ENCODE measurements at places on chromosomes 6 and 20. TPM values are rescaled to one million over a fixed set of nuclear protein-coding genes. Genes with fewer than 3 reads are reported as not detected.

The RSPO4 gene
- not detected for total RNA-seq

The GTF3C6 gene
- 78.0 TPM for total RNA-seq

The BEND3 gene
- 3.3 TPM for total RNA-seq

The CRNKL1 gene
- 23.4 TPM for total RNA-seq

The FAM184A gene
- total RNA-seq: not detected

The FAM217A gene
- total RNA-seq: not detected

The SUMO4 gene
- not detected for total RNA-seq

The GNMT gene
- total RNA-seq: 0.10 TPM

The TCFL5 gene
- total RNA-seq: 3.9 TPM

The HTR1E gene
- not detected for total RNA-seq

The RRAGD gene
- 3.8 TPM for total RNA-seq

The CLPSL2 gene
- total RNA-seq: 1.2 TPM

The PLEKHG1 gene
- 0.38 TPM for total RNA-seq

The CGAS gene
- total RNA-seq: 6.3 TPM

The RIMS1 gene
- total RNA-seq: not detected

The C6orf132 gene
- 1.8 TPM for total RNA-seq

The PREX1 gene
- 13.8 TPM for total RNA-seq

The NR2E1 gene
- total RNA-seq: 0.03 TPM

The COL11A2 gene
- 0.92 TPM for total RNA-seq

The HTR1B gene
- 0.18 TPM for total RNA-seq

The SLC22A16 gene
- total RNA-seq: not detected

The SIRPB1 gene
- total RNA-seq: 0.51 TPM

The SDC4 gene
- 119 TPM for total RNA-seq

The COQ3 gene
- 11.0 TPM for total RNA-seq

The SYCP2L gene
- total RNA-seq: 3.3 TPM

The FOXF2 gene
- 24.4 TPM for total RNA-seq

The NKX2-2 gene
- not detected for total RNA-seq

The CAGE1 gene
- total RNA-seq: not detected

The ASF1A gene
- total RNA-seq: 10.9 TPM

The TP53TG5 gene
- not detected for total RNA-seq

The OR14J1 gene
- not detected for total RNA-seq

The PRPH2 gene
- not detected for total RNA-seq

The GABRR1 gene
- total RNA-seq: not detected

The TRIM31 gene
- 1.2 TPM for total RNA-seq

The SRMS gene
- total RNA-seq: not detected

The GHRH gene
- not detected for total RNA-seq

The COL19A1 gene
- total RNA-seq: not detected

The OLIG3 gene
- total RNA-seq: not detected

The SIM1 gene
- not detected for total RNA-seq
